ENCODE measurements at places on chromosomes 7 and 10.

DNA sequence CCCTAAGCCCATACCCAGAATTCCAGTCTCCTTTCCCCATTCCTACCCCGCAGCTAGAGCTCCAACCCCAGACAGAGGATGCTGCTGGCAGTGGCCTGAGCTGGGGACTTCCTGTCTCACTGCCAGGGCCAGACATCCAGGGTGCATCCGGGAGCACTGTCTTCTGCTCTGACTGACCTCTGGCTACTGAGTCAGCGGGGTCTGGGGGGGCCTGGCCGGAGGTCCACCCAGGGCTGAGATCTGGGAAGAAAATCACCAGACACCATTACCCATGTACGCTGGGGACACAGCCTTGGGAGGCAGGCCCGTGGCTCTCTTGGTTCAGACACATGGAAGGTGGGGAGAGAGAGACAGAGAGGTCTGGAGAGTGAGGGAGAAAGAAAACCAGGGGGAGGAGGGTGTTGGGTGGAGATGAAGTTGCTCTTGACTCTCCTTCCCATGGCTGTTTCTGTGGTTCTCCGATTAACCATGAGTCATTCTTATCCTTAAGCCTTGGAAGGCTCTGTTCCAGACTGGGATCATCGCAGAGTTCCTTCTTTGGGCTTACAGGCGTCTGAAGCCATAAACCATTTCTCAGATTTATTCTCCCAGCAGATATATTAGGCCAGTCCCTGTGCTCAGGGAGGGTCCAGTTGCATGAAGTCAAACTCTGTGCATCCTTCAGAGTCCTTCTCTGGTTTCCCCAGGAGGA lies 23.6 kb downstream of the TSPAN15 start:
- no peak for DNase-seq

DNA sequence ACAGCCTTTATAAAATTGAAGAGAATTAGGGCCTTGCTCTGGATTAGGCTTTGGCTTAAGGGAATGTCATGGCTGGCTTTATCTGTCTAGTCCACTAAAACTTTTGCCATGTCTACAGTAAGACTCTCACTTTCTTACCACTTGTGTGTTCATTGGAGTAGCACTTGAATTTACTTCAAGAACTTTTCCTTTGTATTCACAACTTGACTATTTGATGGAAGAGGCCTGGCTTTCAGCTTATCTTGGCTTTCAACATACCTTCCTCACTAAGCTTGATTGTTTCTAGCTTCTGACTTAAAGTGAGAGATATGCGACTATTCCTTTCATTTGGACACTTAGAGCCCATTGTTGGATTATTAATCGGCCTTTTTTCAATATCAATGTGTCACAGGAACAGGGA lies 96.1 kb downstream of the TPST1 start:
- DNase-seq, result no peak

DNA sequence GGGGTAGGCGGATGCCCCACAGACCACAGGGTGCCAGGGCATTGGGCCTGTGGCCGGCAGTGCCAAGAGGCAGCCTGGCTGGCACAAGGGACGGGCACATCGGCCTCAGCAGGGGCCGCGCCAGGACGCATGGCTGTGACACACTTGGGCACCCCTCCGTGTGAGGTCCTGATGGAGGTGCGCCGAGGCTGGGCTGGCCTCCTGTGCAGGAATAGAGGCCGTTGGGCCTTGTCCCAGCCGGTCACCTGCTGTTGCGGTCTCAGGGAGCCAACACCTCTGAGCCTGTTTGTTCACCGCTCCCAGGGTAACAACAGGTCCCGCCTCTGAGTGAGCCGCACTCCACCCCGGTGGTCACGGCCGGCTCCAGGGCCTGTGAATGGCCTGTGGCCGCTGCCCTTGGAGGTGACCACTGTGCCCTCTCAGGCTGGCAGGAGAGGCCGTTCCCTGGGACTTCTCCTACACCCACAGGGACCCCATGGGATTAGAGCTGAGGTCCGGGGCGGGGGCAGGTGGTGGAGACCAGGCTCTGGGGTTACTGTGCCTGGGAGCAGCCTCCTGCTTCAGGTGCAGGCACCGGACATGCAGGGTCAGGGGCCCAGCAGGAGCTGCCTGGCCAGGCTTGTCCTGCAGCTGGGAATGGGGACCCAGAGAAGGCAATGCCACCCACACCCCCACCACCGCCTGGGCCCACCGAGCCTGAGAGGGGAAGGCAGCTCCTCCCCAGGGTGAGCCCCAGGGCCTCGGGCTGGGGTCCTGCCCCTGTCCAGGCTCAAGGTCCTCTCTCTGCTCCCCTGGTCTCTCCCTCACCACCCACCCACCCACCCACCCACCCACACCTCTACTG lies 12.0 kb downstream of the PWWP2B start:
- DNase-seq, result no peak

GRCh38 chr10:42896735-42897134 lies 114.1 kb downstream of the BMS1 start:
- no peak for DNase-seq

DNA sequence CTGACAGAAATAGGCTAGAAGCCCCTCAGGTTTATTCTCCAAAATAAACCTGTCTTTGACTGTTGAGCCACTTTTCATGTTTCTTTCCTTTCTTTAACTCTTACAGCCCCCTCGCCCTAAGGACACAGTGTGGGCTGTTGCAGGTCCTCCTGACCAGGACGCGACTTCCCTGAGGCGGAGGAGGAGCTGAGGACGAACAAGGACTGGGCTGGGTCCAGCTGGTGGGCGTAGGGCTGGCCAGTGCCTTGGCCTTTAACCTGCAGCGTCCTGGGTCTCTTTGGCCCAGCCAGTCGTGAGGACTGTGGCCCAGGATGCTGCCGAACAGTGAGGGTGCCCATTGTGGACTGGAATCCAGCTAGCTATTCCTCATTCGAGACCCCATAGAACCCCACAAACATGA lies 13.4 kb upstream of the BMS1 start:
- DNase-seq, result no peak
